ENCODE measurements at places on chromosomes 13 and 19.

DNA sequence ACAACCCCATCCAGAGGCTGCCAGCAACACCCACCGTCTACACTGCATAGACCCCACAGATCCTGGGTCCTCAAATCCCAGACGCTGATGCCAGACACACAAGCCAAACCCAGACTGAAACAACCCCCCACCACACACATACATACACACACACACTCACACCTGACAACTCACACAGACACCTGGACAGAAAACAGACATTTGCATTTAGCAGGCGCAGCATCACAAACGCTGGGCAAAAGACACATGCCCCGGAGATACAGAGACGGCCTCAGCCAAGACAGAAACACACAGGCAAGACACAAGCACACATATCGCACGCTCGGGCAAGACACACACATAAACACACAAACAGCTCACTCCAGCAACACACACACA is 1.3 kb downstream of the BBC3 start:
- DNase-seq = no peak

GRCh38 chr13:110192472-110192871 is 114.5 kb downstream of the COL4A1 start:
- DNase-seq = no peak

- no peak for DNase-seq
Measured at GRCh38 chr13:94761407-94761806, 49.1 kb upstream of the SOX21 start.

DNA sequence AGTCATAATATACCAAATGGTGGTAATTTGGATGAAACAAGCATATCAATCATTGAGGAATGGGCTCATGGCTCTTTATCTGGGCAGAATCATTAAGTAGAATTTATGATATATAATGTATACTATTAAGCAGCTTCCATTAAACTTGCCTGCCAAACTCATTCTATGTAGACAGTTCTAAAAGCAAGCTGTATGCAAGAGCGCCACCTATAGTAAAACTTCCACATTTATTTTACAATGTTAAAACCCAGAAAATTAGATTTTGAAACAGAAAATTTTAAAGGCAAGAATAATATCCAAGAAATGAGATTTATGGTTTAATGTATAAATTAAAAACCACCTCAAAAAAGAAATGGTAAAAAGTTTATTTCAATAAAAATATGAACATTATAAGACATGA is 161.5 kb downstream of the MZT1 start:
- no peak for DNase-seq

Measured in left renal cortex interstitium (tissue), 4 donors.